NCI-H69 (cell line): ENCODE measurements at places on chromosomes 1 and 21.
A peak's percentile ranks its signal among the peaks of the same experiment; 100 is the strongest.

DNA sequence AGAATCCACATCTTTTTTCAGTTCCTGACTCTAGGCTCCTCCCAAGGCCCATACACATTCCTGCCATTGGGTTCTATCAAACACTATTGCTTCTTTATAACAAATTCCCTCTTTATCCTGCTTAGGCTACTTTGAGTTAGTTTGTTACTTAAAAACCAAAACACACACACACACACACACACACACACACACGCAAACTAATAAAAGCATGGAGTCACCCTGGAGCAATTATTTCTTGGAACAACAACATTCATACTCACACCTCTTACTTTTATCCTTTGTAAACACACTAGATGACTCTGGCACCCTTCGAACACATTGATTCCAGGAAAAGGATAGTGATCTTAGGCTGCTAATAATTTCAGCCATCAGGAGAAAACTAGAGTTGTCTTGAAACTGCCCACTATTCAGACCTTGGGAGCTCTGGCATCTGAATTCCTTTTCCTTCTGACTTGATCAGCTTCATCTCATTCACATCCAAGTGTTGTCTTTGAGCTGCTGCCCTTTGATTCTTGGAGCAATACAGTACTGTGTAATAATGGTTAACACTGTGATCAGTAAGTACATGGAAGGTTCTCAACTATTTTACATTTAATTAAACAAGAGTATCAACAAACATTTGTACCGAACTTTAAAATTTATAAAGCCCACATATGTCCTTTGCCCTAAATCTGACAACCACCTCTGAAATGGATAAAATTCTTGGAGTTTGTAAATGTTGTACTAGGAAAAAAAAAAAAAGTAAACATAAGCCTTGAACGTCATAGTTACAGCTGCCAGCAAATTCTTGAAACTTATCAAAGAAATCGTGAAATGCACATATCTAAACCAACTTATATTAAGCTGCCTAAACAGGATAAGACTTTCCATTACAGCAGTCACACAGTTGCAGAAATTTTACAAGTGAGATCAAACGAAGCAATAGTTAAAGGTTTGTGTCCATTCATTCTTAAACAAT is 2.8 kb upstream of the SEC22B start:
- DNase-seq: peak; percentile 7

- no peak for DNase-seq
Observed at GRCh38 chr1:26155370-26156284, 3.3 kb upstream of the FAM110D start.

- no peak for DNase-seq
Observed at GRCh38 chr1:113854234-113854633, 17.3 kb downstream of the PTPN22 start.

- DNase-seq: no peak
Observed at GRCh38 chr1:31095298-31095981, 29.9 kb upstream of the PUM1 start.

DNA sequence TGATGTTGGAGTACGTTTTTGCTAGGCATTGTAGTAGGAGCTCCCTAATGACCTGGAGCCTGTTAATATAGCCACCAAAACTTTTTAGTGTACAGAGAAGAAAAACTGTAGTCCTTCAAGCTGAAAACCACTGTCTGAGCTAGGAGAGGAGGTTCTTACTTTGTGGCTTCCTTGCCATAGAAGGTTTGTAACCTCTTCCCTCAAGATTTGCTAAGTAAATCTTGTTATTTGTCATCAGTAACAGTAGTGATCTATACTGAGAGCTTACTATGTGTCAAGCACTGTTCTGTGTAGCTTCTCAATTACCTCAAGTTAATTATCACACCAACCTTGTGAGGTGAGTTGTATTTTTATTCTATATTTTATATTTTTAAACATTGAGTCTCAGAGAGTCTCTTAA is 21.2 kb upstream of the LRRC8C start:
- DNase-seq: no peak

GRCh38 chr1:58802640-58803399 is 19.0 kb upstream of the JUN start:
- peak; percentile 97 for DNase-seq

DNA sequence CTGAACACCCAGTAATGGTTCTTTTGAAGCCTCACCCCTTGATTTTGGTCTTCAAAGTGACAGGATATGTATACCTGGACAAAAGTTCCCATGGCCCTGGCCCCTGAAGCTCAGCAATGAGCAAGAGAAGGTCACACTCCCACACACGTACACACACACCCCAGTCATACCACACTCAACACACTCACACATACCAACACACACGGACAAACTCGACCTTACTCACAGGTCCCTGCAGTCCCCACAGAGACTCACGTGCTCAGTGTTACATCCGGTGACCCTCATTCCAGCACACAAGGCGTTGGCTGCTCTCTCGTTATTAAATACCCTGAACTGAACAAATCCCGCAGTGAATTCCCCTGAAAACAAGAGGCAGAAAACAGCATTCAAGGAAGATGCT is 5.9 kb downstream of the ITLN1 start:
- no peak for DNase-seq

DNA sequence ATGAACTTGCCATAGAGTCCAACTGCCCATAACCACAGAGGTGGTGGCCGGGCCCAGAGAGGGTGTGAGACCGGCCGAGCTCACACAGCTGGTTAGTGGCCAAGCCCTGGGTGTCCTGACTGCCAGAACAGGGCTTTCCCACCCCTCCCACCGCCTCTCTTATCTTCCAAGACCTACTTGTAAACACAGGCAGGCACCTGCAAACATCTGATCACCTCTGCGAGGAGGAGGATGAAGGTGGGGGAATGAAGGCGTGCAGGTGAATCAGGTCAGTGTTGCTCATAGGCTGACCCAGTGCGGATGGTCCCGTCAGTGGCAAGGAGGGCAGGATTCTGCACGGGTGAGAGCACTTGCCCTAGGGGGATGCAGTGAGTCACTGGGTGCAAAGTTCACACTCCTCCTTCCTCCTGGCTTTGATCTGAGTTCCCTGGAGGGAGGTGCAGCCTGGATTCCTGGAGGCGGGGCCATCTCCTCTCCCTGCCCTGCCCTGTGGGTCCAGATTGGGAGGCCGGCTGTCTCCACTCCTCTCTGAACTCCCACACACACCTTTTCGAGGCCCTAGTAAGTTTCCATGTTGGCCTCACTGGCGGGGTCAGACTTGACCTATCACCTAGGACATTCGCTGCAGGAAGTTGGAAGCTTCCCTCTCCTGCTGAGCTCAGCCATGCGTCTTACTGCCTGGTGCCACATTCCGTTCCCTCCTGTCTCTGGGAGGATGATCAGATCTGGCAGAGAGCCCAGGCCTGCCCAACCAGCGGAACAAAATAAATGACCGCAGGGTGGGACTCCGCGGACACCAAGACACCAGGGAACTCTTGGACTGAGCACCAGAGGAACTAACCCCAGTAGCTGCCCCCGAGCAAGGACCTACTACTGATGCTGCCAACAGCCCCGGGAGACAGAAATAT is 7.3 kb downstream of the UQCRHL start:
- DNase-seq: peak; percentile 83

- DNase-seq: no peak
Observed at GRCh38 chr1:79807816-79808215, 801.3 kb upstream of the ADGRL4 start.

- DNase-seq: no peak
Observed at GRCh38 chr1:38370716-38371504, 324.3 kb upstream of the POU3F1 start.

DNA sequence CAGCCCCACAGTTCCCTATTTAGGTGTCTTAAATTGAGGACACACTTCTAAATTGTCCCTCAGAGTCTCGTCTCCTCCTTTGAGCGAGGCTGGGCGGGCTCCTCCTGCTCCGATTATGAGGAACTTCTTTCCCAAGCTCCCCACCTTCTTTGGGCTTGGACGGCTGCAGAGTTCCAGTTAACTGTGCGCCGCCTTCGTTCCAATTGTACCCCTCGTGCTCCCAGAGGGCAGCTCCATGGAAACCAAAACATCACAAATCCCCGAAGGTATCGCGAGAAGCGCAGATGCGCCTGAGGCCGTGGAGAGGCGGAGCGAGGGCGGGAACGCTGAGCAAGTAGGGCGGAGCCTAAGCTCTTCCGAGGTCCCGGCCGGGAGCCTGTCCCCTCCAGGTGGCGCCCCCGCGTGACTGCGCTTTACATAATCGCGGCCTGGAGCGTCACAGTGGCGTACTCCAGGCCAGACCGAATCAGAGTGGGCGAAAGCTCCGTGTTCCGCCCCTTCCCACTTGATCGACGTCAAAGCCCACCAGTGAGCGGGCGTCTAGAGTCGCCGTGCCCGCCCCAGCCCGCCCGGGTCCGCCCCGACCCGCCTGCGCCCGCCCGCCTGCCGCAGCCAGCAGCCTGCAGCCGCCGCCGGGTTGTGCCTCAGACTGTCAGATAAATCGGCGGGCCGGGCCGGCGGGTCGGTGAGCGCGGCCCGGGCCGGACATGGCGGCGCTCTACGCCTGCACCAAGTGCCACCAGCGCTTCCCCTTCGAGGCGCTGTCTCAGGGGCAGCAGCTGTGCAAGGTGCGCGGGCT is at the start of gene FAM76A:
FAM76A (plus strand) TSS at position 588 of the 799 bp plus-strand sequence; CDS start at position 708, 120 bp downstream.
- peak; percentile 98 for DNase-seq

- DNase-seq: peak; percentile 56
Observed at GRCh38 chr1:63859480-63860275, 85.9 kb downstream of the ROR1 start.

GRCh38 chr1:245671349-245671748 is 516.6 kb downstream of the KIF26B start:
- DNase-seq: no peak

DNA sequence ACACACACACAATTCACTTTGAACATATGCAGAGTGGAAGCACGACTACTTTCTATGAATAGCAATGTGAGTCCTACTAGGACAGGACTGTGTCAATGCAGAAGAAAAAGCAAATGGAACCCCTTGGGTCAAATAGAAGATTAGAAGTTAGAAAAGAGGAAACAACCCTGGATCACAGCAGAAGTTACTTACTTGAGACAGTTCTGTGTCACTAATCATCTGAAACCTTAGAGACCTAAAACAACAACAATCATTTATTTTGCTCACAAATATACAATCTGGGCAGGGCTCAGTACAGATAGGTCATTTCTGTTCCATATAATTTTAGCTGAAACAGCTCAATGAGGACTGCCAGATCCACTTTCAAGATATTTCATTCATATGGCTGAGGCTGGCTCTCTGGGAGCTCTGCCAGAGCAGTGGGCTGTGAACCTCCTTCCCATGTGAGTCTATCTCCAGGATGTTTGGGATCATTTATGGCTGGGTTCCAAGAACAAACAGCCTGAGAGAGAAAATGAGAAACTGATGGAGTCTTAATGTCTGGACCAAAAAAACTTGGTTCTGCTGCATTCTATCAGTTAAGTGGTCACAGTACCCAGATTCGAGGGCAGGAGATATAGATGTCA is 42.5 kb upstream of the IL10 start:
- DNase-seq: peak; percentile 42

GRCh38 chr1:19333587-19334354 is 21.6 kb downstream of the SLC66A1 start:
- DNase-seq: no peak

GRCh38 chr1:56850411-56850810 is 4.2 kb upstream of the C8A start:
- no peak for DNase-seq

GRCh38 chr1:212452323-212453155 is 19.8 kb downstream of the NENF start:
- no peak for DNase-seq

DNA sequence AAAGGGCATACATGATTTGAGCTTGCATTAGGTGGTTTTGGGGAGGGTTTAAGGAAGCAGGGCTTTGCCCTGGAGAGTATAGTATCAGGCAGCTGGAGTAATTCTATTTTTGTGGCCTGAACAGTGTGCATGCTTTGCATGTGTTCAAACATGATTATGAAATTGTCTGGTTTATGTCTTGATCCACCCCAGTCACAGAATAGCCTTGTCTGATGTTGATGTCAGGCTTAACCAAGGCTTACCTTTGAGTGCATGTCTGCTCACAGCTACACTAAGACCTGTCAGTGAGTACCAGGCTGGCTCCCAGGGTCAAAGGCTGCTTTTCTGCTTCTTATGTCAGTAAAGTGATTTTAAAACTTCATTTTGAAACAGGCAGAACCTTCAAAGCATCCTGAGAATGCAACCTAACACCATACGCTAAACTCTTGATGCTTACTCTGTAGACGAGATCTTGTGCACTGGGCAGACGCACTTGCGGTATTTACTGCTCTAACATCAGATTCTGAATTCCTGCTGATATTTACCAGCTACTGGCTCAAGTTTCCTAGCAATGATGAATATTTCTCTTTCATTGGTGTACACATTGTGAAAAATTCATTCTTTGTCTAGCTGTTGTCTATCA is 78.9 kb downstream of the MAP3K21 start:
- no peak for DNase-seq

DNA sequence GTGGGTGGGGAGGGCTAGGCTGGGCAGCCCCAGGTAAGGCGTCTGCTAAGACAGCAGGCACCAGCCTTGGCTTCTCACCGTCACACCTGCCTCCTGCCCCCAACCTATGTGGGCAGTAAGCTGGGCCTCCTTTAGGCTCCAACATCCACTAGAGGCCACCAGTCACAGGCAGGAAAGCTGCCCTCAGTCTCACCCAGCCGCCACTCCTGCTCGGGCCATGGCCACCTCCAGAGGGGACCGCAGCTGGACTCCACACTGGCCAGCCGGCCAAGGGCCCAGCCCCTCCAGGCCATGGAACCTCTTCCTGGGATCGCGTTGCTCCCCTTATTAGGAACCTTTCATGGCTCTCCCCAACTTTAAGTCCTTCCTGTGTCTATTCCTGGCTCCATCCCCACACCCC is 74.5 kb downstream of the MRPL37 start:
- no peak for DNase-seq

DNA sequence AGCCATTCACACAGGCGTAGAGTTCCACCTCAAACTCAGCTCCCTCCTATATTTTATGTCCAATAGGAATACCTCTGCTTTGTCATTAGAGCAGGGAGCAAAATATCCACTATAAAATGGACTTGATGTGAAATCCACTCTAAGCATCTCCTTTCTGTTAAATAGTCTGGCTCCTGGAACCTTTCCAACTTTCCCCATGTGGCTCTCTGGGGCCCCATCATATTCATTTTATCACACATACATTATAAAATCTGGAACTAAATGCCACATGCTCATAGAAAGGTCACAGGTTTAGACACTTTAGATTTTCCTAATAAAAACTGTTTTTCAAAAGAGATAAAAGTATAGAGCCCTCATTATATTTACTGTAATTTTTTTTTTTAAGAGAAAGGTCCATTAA is 82.1 kb downstream of the PTPN14 start:
- DNase-seq: peak; percentile 32
